ENCODE measurements at places on chromosomes 6 and 20. TPM values are rescaled to one million over a fixed set of nuclear protein-coding genes. Genes with fewer than 3 reads are reported as not detected.
A peak's percentile ranks its signal among the peaks of the same experiment; 100 is the strongest.

WFDC12 gene
- total RNA-seq: not detected

DNA sequence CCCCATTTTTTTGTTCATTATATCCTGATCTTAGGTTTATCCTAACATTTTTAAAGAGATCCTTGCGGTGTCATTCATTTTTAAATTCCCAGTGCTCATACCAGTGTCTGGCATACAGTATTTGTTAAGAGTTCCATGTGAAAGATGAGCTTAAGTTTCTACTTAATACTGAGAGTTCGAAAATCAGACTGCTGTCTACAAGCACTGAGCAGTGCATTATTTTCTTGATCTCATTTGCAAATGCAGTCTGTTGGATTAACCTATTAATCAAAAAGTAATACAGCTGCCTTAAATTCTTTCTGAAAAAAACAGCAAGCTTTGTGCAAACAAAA is 663 bp downstream of the COQ3 start:
- no peak for DNase-seq

- peak; percentile 30 for DNase-seq
Measured at GRCh38 chr20:13220194-13220903, 725 bp upstream of the ISM1 start.

DNA sequence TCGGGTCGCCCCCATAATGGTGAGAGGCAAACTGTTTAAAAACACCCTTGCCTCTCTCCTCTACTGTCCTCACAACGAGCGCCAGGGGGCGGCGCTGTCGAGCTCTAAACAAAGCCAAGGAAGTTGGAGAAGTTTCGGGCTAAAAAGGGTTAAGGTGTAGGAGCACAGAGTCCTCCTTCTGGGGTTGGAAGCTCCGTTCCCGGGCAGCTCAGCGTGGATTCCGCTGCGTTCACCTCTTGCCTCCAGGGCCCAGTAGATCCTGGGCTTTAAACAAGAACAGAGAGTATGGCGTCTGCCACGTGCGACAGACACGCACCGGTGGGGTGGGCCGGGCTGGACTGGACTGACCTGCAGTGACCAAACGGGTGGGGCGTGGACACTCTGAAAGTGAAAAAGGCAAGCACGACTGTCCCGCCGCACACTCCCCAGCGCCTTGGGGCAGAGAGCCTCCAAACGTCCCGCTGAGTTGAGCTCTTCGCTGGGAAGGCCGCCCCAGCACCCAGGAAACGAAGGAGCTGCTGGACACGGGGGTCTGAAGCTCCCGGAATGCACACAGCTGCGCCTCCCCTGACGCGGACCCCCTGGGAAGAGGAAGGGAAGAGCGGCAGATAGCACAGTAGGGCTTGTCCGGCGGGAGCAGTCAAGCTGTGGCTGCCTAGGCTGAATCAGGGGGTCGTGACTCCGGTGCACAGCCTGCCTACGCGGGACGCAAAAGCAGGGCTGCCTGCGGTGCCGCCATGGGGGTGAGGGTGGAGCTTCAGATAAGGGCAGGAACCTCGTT is 1.6 kb upstream of the THBD start:
- no peak for DNase-seq

DNA sequence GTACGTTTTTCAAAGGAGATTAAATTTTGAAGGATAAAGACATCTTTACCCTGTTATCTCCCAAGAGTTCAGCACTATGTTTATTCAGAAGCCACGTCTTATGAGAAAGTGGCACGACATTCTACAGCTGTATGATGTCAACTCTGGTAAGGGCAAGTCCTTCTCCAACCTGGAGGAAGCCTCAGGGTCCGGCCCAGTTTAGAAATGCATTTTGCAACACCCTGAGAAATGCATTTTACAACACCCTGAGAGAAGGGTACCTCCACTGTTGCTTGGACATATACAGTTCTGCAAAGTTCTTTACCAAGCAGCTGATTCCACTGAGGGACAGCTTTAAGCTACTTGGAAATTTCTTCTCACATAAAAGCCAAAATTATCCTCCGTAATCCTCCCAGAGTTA is 17.5 kb downstream of the NAPB start:
- DNase-seq: no peak

- no peak for DNase-seq
Measured at GRCh38 chr6:138526822-138527235, 27.5 kb upstream of the NHSL1 start.

- no peak for DNase-seq
Measured at GRCh38 chr6:132511831-132512220, 1.1 kb downstream of the STX7 start.

- no peak for DNase-seq
Measured at GRCh38 chr6:134984821-134985220, 34.9 kb upstream of the ALDH8A1 start.

- DNase-seq: no peak
Measured at GRCh38 chr6:3457710-3458602, 1.1 kb upstream of the SLC22A23 start.

- no peak for DNase-seq
Measured at GRCh38 chr6:108421366-108421765, 126.5 kb downstream of the AFG1L start.

All from CD8-positive, alpha-beta T cell (primary cell).